NCI-H1436 treated with DMSO at 0.1 percent for 48 hours (cell line): ENCODE measurements at places on chromosomes 7 and 10.

GRCh38 chr10:80324086-80324485 is 32.5 kb downstream of the DYDC1 start:
- no peak for DNase-seq

DNA sequence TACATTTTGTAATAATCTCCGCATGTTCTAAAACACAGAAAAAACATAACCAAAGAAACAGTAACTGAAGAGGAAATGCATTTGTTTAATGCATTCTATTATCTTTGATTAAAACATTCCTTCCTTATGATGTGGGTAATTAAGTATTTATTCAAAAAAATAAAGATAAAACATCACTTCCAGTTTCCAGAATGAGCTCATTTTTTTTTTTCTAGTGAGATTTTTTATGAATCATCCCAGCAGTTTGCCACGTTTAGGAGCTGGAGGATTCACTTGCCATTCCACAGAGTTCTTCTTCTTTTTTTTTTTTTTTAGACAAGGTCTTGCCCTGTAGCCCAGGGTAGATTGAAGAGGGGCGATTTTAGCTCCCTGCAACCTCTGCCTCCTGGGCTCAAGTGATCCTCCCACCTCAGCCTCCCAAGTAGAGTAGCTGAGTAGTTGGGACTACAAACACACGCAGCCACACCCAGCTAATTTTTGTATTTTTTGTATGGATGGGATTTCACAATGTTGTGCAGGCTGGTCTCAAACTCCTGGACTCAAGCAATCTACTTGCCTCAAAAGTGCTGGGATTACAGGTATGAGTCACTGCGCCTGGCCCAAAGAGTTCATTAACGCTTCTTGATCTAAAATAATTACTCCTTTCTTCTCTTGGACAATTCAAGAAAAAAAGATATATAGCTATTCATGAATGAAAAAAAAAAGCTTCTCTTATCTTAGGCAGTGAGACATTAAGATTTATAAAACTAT is 177.3 kb downstream of the DKK1 start:
- no peak for DNase-seq

- no peak for DNase-seq
These were observed 232.0 kb downstream of the PAXIP1 start for GRCh38 chr7:154770962-154771361.

DNA sequence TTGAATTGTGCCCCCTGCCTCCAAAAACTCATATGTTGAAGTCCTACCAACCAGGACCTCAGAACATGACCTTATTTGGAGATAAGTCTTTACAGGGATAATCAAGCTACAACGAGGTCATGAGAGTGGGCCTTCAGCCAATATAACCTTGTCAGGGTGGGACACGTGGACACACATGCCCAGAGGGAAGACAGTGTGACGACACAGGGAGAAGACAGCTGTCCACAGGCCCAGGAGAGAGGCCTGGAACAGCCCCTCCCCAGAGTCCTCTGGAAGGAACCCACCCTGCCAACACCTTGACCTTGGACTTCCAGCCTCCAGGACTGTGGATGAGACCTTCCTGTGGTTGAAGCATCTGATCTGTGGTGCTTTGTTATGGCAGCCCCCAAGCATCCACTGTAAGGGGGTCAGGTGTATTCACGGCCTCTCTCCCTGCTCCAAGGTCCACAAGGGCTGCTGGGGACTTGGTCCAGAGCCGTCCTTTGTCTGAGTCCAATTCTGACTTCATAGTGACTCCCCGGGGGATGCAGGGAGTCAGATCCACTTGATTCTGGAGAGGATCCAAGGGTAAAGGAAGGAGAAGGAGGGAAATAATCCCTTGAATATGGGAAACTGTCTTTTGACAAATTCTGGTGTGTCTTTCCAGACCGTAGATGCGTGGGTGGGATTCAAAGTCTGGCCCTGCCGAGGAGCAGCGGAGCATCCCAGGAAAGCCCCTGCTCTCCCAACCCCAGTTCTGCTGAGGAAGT is 7.0 kb downstream of the CALML3 start:
- DNase-seq: no peak

DNA sequence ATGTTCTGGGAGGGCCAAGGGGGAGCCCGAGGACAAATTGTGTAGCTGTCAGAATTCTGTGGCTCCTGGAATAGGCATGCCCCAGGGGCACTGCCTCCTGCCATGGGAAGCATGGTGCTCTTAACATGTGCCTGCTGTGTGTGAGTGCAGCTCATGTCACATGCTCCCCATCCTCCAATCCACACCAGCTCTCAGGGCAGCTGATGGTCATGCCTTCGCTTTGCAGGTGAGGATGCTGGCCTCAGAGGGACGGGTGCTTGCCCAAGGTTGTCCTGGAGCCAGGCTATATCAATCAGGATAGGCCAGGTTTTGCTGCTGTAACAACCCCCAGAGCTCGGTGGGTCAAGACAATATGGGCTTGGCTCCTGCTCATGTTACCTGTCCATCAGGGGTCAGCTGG is 303.4 kb downstream of the RPS24 start:
- DNase-seq: no peak

- no peak for DNase-seq
These were observed 138.3 kb downstream of the CYP26A1 start for GRCh38 chr10:93211991-93212390.

DNA sequence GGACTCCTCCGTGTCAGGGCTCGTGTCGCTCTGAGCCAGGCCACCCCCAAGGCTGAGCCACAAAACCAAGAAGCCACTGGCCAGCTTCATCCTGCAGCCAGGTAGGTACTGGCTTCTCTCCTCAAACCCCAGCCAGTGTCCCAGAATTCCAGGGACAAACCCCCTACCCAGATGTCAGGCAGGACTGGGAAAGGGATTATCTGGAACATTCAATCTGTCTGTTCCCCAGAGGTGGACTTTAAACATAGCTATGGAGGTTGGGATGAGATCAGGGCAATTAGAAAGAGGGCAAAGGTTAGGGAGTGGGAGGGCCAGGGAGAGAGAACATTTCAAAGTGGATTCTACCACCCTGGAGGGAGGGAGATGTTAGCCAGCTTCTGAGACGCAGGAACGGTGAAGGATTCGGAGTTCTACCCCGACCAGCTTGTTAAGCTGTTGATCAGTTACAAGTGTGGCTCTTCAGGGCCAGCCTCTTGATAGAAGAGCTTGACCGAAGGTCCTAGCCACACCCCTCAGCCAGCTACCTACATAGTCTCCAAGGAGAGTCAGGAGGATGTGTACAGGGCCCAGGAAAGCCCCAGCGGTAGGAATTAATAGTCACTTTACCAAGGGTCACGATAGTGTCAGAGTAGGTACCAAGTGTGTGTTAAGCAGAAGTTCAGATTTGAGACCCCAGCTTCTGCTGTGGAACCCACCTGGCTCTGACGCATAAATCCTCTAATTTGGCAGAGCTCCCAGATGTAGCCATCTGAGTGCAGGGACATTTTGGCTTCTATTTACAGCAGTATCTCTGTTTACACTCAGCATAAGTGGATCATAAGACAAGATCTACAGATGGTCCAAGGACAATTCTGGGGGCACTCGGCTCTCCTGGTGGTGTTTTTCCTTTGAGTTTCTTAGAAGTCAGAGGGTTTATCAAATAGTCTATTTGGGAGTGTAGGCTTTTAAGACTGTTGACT is at the start of gene PLA2G12B:
TSS of gene PLA2G12B (minus strand) at position 211 of the 959 bp plus-strand sequence. CDS start at position 90, 121 bp downstream.
- DNase-seq: no peak

DNA sequence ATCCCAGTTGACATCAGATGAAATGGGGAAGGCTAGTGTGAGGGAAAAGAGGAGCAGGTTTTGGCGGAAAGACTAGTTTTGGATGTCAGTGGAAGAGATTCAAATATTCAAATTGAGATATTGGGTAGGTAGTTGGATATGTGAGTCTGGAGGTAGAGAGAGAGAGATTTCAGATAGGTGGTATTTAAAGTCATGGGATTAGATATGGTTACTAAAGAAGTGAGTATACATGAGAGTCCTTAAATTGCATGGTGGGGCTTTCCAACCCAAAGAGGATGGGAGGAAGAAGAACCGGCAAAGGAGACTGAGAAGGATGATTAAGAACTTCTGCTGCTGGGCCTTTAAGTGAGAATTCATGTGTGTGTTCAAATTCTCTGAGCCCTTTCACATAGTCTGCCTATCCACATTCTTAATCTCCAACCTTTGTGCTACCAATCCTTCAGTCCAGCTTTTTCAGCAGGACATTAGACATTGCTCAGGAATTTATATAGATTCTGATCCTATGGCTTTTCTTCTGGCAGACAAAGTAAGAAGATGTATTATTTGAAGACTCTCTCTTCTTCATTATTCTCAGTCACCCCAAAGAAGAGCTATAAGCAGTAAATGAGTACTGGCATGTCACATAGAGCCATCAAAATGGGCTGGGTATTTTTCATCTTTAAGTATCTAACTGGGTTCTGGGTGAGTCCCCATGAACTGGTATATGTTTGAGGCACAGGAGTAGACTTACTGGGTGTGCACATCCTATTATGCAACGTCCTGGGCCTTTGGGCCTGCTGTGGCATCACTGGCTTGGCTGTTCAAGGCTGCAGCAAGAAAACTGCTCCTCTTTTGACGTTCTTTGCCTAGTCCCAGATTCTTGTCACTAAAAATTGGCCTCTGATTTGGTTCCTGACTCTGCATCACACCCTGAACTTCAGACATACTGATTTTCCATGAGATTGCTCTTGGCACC is 33.6 kb downstream of the ST7 start:
- no peak for DNase-seq

- no peak for DNase-seq
These were observed 18.6 kb downstream of the WDR37 start for GRCh38 chr10:1074748-1075308.

- DNase-seq: no peak
These were observed at the start of gene CACNB2 for GRCh38 chr10:18140149-18140956. Gene CACNB2 (plus strand): TSS chr10:18140424.

GRCh38 chr7:152344253-152344652 is 91.5 kb downstream of the KMT2C start:
- no peak for DNase-seq

DNA sequence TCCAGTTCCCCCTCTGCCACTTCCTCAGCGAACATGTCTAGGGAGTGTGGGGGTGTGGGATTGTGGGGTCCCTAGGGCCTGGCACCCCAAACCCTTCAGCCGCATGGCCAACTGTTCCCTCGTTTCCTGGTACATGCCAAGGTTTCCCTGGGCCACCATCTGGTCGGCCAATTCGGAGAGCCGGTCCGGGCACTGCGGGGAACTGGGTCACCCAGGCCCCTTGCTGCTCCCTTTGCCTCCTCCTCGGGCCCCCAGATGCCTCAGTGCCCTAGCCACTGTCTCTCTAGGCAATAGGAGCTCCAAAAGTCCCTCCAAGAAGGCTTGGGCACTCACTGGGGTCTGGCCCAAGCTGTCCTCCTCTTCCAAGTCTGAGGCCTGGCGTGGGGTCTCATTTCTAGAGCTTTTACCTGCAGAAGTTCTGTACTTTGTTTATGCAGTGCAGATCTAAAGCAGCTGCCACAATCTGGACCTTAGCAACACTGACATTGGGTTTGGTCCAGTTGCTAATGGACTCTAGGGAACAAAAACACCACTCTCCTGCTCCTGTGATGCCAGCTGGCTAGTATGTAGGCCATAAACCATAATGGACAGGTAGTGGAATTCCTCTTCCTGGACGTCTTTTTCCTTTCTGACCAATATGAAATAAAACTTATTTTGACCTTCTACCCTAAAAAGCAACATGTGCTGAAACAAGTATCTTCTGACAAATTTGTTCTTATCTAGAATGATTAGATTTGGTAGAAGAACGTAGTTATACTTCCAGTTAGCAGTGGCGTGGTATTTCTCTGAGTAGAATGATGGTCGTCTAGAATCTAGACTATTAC is 172.9 kb downstream of the LRRC4 start:
- no peak for DNase-seq

GRCh38 chr7:68787566-68787965 is 810.7 kb upstream of the AUTS2 start:
- DNase-seq: no peak

DNA sequence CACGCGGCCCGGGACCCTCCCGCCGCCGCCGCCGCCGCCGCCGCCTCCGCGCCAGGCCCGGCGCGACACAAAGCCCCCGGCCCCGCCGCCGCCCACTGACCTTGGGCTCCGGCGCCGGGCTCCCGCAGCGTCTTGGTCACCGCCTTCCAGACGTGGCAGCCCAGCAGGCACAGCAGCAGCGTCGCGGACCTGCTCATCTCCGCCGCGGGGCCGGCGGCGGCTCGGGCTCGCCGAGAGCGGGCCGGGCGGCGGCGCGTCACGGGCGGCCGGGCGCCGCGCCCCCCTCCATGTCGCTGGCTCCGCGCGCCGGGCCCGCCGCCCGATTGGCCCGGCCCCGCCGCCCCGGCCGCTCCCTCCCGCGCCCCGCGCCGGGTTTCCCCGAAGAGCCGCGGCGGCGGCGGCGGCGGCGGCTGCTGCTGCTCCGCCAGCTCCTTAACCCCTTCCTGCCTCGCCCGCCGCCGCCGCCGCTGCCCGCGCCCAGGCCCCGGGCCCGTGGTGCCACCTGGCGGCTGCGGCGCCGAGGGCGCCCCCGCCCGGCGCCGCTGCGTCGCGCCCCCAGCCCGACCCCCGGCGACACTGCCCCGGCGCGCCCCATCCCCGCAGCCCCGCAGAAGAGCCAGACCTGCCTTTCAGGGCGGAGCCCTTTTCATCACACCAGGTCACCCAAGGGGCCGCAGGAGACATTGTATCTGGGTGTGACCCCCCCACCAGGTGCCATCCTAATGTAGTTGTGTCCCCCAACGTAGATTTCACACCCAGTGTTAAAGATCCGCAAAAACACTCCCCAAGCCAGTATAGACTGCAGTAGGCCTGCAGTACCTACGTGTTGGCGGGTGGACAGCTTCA is at the start of gene FAM171A1:
TSS of gene FAM171A1 (minus strand) at position 434 of the 846 bp plus-strand sequence. CDS start at position 197, 237 bp downstream.
- no peak for DNase-seq

DNA sequence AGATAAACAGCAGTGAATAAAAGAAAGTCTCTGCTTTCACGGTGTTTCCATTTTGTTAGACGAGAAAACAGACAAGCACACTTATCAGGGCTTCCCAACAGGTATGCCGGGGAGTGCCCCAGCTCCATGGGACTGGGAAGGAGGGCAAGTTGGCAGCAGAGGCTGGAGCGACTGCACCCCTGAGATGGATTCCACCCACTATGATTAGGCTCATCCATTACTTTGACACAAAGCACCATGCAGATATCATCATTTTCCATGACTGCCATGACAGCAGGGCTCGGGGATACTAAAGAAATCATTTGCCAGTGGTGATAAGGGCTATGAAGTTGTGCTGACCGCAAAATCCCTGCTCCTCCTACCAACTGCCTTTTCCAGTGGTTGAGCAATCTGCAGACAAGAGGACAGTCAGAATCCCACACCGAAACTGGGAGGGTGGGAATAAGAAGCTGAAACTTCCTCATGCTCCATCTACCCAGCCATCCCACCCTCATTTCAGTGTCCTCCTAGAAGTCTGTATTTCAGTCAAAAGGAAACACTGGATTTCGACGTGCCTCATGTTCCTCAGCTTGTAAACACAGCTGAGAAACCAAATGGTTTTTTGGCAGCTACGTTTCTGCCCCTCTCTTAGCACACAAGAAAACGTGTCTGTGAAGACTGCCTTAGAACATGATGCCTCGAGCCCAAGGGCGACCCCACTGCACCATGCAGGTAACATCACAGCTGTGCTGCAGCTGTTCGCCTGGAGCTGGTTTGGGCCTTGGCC is 15.5 kb downstream of the CREB3L2 start:
- no peak for DNase-seq

DNA sequence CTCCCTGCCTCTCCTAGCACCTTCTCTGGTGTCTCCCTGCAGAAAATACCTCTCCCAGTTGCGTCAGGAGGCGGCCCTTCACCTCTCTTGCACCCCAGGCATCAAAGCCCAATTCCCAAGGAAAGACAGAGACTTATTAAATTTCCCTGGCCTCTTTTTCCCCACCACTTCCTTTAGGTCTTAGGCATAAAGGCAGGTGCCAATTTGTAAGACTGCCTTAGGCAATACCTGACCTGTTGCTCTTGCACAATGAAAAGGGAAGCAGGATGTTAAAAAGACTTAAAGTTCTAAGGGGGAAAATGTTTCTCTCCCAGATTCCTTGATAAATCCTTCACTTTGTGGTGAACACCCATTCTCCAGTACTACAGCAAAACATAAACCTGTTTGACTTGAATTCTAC is 186.7 kb downstream of the SLC25A13 start:
- DNase-seq: no peak
